ENCODE measurements at places on chromosomes 1 and 21.

DNA sequence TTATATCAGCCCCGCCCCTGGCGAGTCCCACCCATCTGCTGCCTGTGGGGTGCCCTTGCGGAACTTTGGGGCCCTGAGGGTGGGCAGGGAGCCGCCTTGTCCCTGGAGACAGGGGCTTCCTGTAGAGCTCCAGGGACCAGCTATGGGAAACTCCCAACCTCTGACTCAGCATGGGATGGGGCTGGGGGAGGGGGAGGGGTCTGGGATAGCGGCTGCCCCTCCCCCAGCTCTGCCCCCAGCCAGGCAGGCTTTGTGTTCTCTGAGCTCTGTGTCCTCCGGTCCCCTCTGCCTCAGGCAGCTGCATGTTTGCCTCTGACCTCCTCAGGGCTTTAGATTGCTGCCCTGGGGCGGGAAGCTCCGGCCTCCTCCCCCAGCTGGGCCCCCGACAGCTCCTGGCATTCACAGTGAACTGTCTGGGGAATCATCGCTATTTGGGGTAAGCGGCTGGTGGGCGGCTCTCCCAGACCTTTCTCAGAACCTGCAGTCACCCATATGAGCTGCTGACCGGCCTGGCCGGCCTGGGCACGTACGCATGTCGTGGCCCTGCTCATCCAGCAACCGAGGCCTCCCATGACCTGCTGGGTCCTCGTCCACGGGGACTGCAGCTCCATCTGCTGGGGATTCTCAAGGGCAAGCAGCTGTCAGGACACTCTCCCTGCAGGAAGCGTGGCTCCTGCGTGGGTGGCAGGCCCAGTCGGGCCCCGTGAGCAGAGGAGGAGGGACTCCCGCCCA, 17.1 kb downstream of the ARHGEF16 start:
- DNase-seq, result no peak

GRCh38 chr21:38834725-38835124, 29.0 kb downstream of the ETS2 start:
- no peak for DNase-seq

GRCh38 chr21:29233256-29233546, 65.5 kb upstream of the BACH1 start:
- no peak for DNase-seq

GRCh38 chr1:46175243-46175642, 356 bp downstream of the TSPAN1 start:
- DNase-seq, result no peak

DNA sequence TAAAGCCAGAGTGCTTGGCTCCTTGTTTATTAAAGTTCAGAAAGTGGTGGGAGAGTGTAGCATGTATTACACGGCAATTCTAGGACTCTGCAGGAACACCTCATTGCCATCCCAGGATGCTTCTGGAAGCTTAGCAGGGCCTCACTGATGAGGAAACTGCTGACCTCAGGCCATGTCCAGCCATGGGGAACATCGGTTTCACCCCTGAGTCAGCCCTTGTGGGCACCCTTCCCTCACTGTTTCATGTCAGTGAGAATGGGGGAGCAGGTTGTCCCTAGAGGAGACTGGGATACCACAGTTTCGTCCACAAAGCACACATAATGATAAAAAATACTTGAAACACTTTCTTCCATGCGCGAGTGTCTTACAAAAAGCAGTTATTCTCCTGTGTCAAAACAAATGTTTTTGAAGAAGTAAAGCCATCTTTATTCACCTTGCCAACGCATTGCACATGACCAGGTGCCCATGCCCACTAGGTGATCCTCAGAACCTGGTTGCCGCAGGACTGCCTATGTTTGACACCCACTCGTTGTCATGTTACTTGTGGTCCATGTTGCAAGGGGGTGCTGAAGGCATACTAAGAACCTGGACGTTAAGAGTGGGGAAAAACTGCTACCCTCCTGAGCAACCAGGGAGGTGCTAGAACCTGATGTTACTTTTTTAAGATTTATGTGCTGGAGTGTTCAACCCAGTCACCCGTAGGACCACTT, 41.2 kb upstream of the TTC22 start:
- no peak for DNase-seq

DNA sequence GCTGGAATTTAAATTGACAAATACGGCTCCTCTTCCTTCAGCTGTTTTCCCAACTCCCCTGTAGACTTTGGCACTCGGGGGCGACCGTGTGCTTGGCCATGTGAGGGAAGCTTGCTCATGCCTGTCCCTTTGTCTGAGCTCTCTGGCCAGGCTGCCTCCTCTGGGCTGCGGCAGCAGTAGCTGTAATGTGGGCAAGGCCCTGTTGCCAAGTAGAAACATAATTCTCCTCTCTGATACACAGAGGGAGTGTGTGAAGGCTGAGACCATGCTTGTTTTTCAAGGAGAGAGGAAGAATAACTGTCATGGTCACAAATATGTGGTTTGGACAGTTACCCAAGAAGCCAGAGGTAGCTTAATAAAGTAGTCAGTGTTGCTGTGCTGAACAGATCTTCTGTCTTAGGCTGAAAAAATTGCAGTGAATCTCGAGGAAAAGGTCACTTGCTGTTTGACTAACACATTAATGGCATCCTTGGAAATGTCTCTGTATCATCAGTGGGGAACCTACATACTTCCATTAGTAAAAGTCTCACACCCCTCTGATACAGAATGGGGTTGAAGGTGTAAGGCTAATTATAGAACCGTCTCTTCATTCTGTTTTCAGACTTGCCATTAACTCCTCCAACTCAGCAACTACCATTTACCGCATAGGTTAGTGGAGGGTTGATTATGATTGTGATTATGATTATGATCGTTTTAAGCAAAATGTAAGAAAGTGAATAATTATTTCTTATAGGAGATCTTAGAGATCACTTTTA, 94.6 kb downstream of the TGFB2 start:
- DNase-seq, result no peak

- no peak for DNase-seq
Observed at GRCh38 chr1:234040446-234041317, 136.2 kb downstream of the SLC35F3 start.

DNA sequence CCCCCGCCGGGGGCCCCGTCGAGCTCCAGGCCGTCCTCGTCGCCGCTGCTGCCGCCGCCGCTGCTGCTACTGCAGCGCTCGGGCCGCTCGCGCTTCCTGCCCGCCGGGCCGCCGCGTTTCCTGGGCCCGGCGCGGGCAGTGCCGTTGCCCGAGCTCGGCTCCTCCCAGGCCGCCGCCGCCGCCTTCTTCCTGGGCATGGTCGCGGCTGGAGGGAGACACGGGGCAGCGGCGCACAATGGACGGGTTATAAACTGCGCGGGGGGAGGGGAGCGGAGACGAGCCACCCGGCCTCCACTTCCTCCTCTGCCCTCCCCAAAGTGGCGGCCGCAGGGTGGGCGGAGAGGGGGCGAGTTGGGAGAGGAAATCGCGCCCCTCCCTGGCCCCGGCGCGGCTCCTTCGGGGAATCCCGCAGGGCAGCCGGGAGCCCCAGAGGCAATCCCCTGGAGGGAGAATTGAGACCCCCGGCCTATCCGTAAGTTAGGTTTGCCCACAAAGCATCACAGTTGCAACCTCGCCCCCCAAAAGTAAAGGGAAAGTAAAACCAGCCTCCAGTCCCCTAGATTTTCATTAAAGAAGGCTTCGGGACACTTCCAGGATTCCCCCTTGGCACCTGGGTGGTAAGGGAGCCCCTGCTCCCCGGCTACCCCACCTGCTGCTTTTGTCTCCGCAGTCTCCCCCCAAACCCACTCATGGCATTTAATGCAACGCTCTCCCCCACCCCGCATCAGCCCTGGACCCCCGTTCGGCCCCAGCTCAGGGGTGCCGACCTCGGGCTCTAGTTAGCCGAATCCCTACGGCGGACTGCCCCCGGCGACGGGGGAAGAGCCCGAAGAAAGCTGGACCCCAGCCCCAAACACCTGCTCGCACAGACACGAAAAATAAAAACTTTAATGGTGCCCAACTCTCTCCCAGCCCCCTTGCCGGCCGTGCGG, 893 bp downstream of the RCC2 start:
- DNase-seq, result peak; percentile 51

DNA sequence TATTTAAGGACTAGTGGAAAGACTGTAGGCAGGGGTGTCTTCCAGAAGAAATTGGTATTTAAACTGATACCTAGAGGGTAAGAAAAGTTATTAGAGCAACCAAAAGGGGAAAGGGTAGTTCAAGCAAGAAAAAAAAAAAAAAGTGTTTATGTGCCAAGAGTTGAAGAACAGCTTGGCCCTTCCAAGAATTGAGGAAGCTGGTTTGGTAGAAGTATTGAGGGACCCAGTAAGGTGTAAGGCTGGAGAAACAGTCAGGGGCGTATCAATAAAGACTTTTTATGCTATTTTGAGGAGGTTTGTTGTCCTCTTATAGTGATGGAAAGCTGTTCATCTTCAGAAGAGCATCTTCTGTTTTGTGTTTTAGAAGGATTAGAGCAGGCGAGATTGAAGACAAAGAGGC, 108.3 kb downstream of the PTPRC start:
- no peak for DNase-seq

- peak; percentile 39 for DNase-seq
Observed at GRCh38 chr1:205319081-205320018, 2.2 kb downstream of the NUAK2 start.

DNA sequence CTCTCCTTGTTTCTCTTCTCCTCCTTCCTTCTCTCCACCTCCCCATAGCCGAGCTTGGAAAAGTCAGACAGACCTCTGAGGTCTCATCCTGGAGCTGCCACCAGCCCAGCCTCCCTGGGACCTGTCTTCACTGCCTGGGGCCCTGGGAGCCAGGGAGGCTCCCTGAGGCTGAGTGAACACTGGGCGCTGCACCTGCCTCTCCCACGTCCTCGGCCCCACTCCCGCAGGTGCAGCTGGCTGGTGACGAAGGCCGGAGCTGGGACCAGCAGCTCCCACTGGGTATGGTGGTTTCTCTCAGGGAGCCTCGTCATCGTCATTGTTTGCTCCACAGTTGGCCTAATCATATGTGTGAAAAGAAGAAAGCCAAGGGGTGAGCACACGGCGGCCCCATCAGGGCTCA, 5.3 kb downstream of the TNFRSF14 start:
- DNase-seq, result no peak

DNA sequence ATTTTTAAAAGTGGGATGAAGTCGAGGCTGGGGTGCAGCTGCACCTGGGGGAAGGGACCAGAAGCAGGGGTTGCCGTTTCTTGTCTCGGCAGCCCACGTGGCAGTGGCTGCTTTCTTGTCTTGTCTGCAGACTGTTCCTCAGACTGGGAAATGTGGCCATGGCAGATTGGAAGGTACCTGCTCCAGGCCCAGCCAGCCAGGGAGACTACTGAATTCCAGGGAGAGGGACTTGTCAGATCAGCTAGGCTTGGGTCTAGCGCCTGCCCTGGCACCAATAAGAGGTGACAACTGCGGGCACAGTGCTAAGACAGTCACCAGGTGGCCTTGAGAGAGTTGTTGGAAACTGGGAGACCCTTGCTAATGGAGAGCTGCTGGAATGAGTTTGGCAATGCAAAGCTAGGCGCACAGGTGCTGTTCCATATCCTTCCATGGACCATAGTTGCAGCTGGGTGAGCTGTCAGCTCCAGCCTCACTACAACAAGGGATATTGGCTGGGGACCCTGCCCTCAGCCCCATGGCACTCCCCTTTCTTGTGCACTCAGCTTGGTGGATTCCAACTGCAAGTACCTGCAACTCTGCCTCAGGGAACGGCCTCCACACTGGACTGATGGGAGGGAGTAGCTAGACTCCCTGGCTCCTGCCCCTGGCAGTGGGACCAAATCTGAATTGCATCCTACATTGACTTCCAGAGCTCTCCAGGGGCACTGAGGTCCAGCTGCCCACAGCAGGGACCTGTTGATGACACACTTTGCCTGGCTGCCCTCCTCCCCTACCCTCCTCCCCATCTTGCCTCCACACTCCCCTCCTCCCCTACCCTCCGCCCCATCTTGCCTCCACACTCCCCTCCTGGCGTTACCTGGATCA, 9.9 kb upstream of the IL22RA1 start:
- DNase-seq, result no peak

GRCh38 chr1:107152395-107152794, 11.6 kb downstream of the NTNG1 start:
- DNase-seq, result no peak

DNA sequence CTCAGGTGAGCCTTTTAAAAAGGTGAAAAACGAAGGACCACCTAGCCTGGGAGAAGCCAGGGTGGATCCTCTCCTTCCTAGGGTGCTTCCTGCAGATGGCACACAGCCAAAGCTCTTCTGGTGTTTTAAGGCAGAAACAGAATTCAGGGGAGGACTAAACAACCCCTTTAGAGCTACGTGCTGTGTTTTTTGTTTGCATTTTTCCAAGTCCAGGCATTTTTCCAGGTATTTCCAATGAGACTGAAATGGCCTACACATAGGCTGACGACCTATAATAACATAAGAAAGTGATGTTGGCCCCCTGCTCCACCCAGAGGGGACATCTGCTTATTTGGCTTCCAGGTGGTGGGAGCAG, 83.8 kb downstream of the CAPZB start:
- no peak for DNase-seq

DNA sequence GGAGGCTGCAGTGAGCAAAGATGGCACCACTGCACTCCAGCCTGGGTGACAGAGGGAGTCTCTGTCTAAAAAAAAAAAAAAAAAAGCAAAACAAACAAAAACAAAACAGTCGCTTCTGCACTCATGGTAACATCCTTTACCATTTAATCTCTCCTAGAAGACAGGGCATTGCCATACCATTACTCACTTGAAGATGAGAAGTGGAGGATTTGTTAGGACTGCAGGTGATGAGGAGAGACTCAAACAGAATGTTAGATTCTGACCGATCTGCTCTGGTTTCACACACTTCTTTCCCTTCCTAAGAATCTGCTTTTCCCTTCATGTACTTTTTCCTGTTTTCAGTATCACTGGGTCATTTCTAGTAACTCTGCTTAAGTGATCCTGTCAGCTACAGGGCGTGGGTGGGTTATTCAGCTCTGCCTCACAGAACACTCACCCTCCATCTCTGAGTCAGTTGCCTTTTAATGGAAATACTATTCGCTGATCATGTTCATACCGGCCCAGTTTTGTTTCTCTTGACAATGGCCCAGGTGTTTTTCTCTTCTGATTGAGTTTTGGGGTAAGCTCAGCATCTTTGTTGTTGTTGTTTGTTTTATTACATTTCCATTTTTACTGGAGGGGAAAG, 148.0 kb upstream of the ERG start:
- DNase-seq, result no peak

DNA sequence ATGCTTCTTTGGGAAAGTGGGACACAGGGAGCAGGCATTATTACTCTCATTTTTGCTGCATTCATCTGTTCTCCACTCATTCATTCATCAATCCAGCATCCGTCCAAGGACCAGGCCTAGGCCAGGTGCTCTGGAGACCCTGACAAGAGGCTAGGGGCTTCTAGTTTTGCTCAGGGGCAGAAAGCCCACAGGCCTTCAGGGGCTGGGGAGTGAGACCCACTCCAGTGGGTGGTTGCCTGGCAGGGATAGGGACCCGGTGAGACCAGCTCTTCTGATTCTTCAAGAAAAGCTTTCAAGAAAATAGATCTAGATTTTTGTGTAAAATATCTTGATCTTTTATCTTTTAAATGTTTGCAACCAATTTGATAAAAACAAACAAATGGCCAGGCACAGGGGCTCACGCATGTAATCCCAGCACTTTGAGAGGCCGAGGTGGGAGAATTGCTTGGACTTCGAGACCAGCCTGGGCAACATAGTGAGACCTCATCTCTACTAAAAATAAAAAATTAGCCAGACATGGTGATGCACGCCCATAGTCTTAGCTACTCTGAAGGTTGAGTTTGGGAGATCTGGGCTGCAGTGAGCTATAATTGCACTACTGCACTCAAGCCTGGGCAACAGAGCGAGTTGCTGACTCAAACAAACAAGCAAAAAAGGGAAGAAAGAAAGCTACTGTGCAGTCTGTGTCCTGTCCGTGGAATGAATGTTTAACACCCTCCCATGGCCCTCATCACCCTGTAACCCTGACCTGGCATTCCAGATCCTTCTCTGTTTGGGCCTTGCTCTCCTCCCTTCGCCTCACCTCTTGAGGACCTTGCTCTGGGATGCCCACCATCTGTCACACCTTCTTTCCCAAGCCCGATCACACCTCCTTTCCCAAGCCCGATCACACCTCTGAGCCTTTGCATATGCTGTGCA, 17.3 kb upstream of the LRP8 start:
- DNase-seq, result no peak
